Fibroblast of the conjunctiva (primary cell): ENCODE measurements at places on chromosomes 12 and 14.

DNA sequence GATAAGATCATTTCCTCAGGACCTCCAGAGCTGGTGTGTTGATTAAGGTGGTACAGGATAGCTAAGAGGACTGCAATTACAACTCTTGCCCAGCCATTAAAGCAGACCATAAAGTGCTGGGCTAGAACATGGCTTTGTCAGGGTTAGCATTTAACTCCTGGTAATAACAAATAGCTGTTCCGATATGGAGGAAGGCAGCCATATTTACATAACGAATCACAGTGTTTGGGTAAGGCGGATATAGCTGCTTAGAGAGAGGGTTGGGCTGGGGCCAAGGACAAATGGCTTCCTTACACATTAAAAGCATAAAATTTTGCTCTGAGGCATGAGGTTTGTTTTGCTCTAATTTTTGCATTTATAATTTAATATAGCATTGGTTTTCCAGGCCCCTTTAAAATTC, 297.7 kb upstream of the DDHD1 start:
- no peak for DNase-seq

DNA sequence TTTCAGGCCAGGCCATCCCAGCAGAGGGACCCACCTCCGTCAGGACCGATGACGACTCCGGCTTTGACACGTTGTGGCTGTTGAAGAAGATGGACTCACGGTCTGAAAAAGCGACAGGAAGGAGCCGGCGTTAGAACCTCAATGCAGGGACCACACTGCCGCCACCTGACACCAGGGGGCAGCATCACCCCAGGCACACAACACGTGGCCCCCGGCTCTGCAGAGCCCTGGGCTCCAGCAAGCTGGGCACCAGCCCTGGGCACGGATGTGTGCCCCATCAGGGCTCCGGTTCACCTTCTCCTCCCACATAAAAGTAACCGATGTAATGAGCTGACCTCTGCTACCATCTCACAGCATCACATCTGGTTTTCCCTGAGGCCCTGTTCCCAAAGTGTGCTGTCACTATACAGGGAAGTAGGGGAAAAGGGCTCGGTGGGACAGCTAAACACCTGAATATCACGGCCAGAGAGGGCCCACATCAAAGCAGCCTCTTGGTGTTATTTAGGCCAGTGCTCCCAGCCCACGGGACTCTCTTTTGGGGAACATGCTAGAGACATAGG, 29.0 kb downstream of the CHGA start:
- peak; percentile 53 for DNase-seq

DNA sequence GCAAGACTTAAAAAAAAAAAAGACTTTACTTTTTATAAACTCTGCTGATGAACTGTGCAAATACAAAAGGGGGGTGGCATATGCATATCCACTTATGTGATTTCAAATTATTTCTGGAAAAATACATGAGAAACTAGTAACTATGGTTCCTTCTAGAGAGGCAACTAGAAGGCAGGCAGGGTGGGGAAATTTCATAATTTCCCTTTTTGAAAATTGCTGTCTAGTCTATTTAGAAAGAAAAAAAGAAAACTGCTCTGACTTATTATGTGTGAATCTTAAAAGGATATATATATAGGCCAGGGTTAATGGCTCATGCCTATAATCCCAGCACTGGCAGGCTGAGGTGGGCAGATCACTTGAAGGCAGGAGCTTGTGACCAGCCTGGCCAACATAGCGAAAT, 42.3 kb downstream of the ANAPC7 start:
- no peak for DNase-seq

- DNase-seq, result no peak
These were observed 370.0 kb downstream of the EGLN3 start for GRCh38 chr14:33580841-33581240.
